ENCODE measurements at places on chromosomes 6 and 20. TPM values are rescaled to one million over a fixed set of nuclear protein-coding genes. Genes with fewer than 3 reads are reported as not detected.

MACROD2 gene
- polyA plus RNA-seq = 15.9 TPM

PDYN gene
- 0.43 TPM for polyA plus RNA-seq

CCR6 gene
- polyA plus RNA-seq = 0.03 TPM

BNIP5 gene
- 0.09 TPM for polyA plus RNA-seq

PLCB4 gene
- polyA plus RNA-seq = 14.1 TPM

Data from left renal cortex interstitium (tissue), 4 donors.